NCI-H2081 treated with DMSO at 0.1 percent for 48 hours (cell line): ENCODE measurements at places on chromosomes 1 and 21.

GRCh38 chr1:194208674-194209073, 1022.3 kb upstream of the B3GALT2 start:
- no peak for DNase-seq

DNA sequence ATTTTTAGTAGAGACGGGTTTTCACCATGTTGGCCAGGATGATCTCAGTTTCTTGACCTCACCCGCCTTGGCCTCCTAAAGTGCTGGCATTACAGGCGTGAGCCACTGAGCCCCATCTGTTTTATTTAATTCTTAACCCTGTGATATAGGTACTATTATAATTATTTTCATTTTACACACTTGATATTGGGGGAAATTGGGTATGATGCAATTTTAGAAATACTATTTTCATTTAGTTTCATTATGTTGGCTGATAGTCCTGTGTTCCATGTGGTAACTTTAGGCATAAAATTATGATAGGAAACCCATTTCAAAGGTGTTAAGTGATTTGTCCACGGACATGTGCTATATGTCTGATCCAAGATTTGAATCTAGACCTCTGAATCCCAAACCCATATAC, 61.1 kb downstream of the SPEN start:
- no peak for DNase-seq

- DNase-seq = no peak
These were observed 80.2 kb downstream of the ADSS2 start for GRCh38 chr1:244371242-244372141.

GRCh38 chr1:26305667-26306289, 658 bp downstream of the UBXN11 start:
- DNase-seq = no peak
